ENCODE measurements at places on chromosomes 1 and 21.

DNA sequence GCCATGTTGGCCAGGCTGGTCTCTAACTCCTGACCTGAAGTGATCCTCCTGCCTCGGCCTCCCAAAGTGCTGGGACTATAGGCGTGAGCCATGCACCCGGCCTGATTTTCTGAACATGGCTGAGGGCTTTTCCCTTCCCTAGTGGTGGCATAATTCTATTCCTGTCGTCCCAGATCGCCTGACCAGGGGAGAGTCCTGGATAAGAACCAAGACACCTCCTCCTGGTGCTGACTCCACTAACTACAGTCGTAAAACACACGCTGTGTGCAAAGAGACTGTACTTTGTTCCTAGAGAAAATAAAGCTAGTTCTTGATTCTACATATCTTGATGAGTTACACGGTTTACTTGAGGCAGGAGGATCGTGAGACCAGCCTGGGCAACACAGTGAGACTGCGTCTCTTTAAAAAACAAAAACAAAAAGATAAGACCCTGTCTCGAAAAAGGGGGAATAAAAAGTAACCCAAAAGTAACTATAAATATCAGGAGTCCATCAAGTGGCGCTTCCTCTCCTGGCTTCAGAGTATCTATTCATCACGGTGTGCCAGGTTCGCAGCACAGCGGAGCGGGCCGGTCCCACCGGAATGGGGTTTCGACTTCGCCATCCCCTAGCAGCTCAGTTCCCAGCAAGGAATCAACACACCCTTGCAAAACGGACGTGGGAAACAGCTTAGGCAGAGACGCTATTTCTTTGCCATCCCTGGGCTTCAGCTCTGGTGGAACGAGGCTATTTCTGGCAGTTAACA lies 973 bp downstream of the SDF4 start:
- DNase-seq: no peak

DNA sequence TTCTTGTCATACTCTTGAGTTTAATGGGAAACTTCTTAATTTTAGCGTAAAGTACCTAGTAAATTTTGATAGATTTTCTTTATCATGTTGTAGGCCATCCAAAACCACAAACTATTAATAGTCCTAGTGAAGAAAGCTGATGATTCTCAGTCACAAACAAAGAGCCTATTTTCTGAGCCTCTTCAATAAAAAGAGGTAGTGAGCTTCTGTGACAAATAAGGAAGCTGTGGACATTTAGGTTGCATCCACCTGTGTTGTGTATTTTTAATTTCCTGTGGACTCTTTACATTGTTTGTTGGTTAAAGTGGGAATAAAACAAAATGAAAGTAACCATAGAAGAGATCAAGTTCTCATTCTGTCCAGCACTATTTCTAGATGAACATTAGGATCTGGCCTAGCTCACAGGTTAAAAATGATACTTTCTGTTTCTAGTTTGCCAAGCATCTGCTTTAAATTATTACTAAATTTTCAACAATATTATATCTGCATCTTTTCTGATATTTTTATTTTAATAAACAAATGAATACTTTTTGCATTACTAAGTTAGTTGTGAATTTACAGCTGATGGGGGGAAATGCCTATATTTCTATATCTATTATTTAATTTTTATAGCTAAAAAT lies 702.2 kb upstream of the ADGRL4 start:
- DNase-seq: no peak

GRCh38 chr1:80909172-80909784 lies 891.5 kb upstream of the ADGRL2 start:
- DNase-seq: no peak

GRCh38 chr1:94832931-94833585 lies 12.9 kb downstream of the SLC44A3 start:
- no peak for DNase-seq

DNA sequence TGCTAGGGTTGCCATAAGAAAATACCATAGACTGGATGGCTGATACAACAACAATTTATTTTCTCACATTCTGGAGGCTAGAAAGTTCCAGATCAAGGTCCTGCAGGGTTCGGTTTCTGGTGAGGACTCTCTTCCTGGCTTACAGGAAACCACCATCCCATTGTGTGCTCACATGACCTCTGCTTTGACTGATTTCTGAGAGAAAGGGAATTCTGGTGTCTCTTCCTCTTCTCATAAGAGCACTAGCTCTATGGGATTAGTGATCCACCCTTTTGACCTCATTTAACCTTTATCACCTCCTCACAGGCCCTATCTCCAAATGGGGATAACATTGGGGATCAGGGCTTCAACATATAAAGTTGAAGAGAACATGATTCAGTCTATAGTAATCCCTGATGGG lies 47.5 kb downstream of the MRPL39 start:
- DNase-seq: no peak

- no peak for DNase-seq
These were observed 19.3 kb upstream of the UBL4B start for GRCh38 chr1:110092991-110093390.

DNA sequence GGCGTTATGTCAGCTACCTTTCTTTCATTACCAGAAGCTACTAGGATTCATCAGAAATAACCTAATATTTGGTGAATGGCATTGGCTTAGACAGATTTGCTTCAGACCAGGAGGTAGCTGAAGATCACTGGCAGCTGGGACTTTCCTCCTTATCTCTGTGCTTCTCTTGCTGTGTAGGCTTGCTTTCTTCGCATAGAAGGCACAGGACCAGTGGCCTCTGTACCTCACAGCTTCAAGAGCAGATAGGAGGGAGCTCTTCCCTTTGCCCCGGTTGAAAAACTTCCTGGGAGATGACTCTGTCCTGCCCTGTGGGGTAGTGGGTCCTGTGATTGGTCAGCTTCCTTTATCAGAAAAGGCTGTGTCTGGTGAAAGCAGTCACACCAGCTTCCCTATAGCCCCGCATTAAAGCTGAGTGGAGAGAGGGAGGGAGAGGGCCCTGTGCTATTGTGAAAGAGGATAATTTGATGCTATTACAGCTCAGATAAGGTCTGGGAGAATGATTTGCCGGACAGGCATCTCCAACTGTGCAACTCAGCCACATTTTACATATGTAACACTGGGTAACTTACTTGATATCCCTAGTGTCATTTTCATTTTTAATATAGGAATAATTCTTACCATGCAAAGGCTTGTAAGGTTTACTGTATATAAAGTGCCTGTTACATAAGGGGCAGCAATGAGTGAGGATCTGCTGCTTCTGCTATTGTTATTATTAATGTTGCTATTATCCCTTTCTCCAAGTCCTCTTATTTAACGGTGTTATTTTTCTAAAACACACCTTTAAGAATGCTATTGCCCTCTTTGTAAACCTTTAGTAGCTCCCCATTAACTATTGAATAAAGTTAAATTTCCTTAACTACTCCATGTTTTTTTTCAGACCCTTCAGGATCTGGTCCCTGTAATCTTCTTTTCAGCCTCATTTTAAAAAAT lies 31.6 kb downstream of the OSBPL9 start:
- DNase-seq: no peak

DNA sequence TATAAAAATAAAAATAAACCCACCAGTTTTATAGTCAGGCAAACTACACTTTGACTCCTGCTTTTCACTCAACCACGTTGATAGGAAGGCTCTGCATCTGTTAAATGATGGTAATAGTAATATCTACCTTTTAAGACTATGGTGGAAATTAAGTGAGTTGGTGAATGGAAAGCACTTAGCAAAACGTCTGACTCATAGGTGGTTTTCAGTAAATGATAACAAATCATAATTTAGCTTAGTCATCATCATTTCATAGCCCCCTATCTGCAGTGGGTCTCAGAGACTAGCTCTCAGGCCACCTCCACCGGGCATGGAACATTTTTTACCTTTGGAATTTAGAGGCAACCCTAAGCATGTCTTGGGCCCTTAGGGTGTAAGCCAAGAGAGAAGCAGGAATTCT lies 160.0 kb downstream of the PDE4B start:
- no peak for DNase-seq

- DNase-seq: no peak
These were observed 517 bp downstream of the IPO13 start for GRCh38 chr1:43947061-43947873.

- no peak for DNase-seq
These were observed 275.4 kb upstream of the NR5A2 start for GRCh38 chr1:199751962-199752687.

GRCh38 chr1:87922885-87923284 lies 594.2 kb downstream of the LMO4 start:
- no peak for DNase-seq

DNA sequence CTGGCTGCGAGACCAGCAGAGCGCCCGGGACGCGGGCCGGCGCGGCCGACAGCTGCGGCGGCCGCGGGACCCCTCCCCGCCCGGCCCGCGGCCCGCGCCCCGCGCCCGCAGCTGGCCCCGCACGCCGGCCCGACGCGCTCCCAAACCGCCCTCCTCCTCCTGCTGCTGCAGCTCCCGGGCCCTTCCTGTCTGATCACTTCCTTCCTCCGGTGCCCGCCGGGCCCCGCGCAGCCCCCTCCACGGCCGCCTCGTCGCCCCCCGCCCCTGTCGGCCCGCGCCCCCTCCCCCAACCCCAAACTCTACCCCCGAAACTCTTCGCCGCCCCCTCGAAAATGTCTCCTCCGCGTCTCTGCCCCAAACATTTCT lies 594 bp downstream of the LUZP1 start:
- DNase-seq: no peak

- no peak for DNase-seq
These were observed 81.9 kb downstream of the CNIH3 start for GRCh38 chr1:224698015-224698451.

DNA sequence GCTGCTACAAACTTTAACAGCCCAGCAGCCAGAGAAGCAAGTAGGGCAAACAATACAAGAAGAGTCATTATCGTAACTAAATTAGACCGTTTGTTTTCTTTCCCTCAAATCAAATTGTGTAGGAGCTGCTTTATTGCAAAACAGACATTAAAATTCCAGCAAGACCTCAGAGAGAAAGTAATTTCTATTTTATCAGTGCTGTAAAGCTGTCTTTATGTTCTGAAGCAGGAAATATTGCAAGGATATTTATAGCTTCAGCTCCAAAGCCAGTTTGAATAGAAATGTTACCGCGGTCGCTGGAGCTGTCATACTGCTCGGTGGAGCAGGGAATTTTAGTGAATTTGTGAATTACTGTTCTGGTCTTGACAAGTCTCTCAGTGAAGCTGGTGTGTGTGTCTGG lies 503.8 kb upstream of the PLXNA2 start:
- DNase-seq: no peak

- no peak for DNase-seq
These were observed 13.0 kb downstream of the FAM229A start for GRCh38 chr1:32349211-32349708.

- no peak for DNase-seq
These were observed 216.1 kb downstream of the RPS6KC1 start for GRCh38 chr1:213266983-213267772.
